ENCODE measurements at places on chromosomes 12 and 14.
A peak's percentile ranks its signal among the peaks of the same experiment; 100 is the strongest.

DNA sequence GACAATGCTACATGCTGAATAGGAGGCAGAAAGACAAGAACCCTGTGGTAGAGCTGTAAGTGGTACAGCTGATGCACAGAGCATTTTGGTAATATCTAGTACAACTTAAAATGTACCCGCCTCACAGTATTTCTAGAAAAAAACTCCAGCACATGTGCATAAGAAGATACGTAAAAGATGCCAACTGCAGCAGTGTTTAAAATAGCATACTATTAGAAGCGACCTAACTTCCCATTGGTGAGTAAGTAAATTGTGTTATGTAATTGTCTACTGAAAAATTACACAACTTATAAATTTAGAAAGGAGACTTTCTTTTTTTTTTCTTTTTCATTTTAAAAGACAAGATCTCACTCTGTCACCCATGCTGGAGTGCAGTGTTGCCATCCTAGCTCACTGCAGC, 114.3 kb upstream of the CAND1 start:
- no peak for DNase-seq

- no peak for DNase-seq
Observed at GRCh38 chr12:3177778-3178425, 100.7 kb downstream of the TSPAN9 start.

DNA sequence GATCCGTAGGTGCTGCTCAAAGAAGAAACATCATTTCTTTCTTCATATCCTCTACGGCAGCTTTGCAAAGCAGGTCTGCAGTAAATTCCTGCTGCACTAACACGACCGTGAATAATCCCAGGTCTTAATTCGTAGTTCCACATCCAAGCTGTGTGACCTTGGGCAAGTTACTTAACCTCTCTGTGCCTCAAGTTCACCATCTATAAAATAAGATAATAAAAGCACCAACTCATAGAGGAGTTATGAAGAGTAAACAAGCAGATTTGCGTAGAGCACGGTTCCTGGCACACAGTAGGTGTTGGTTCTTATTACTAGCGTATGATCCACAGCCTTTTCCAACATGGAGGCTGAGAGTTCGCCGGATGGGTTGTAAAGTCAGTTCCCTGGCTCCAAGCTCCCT, 3.6 kb downstream of the NCOR2 start:
- no peak for DNase-seq

GRCh38 chr14:103091041-103091882, 3.3 kb upstream of the EXOC3L4 start:
- peak; percentile 78 for DNase-seq

GRCh38 chr14:66884149-66884548, 305.1 kb upstream of the GARIN2 start:
- DNase-seq, result no peak

DNA sequence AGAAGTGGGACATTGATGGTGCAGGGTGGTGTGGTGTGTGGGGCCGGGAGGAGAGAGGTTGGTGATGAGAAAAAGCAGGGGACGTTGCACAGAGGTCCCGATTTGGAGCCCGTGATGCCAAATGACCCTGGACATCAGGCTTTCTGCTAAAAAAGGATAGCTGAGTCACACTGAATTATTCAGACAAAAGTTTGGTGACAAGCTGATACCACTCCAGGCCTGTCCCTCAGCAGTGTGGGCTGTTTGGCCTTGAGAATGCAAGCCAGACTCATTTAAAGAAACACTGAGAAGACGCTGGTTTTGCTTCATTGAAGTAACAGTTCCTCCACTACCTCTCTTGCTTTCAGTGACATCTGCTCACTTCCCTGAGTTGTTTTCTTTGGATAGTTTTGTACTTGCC, 262.1 kb upstream of the PWP1 start:
- DNase-seq, result no peak

Measured in activated naive CD8-positive, alpha-beta T cell treated with anti-CD3 and anti-CD28 coated beads for 36 hours (primary cell).